LoVo (cell line): ENCODE measurements at places on chromosomes 11 and 22.
A peak's percentile ranks its signal among the peaks of the same experiment; 100 is the strongest.

DNA sequence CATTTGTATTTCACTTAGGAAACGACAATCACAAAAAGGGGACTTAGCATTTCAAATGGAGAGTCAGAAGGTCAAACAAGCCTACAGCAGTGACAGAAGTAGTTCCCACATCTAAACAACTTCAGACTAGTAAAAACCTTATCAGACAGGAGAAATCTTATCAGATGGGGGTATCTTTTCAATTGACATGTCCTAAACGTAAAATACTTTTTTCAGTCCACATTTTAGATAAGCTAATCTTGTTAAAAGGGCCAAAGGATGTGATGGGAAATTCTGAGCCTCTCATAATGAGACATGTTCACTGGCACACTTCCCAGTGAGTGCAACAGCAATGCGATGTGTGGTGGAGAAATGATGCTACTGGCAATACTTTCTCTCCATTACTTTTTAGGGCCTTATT, 2.4 kb downstream of the MAPK1 start:
- no peak for DNase-seq

- no peak for DNase-seq
These were observed 39.7 kb downstream of the DKK3 start for GRCh38 chr11:11968511-11969280.

DNA sequence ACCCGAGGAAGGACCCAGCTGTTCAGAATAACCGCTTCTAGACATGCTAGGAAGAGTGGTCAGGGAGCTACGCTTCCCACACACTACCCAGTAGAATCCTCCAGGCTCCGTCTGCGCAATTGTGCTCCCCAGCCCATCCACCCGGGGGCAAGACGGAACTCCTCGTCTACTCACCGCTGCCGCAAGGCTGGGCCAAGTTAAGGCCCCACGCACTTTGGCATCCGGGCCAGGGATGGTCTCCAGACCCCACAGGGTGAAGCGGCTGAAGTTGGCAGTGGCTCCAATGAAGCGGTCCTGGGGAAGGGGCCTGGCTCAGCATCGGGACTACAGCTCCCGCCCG, 757 bp downstream of the RNASEH2C start:
- DNase-seq, result no peak

DNA sequence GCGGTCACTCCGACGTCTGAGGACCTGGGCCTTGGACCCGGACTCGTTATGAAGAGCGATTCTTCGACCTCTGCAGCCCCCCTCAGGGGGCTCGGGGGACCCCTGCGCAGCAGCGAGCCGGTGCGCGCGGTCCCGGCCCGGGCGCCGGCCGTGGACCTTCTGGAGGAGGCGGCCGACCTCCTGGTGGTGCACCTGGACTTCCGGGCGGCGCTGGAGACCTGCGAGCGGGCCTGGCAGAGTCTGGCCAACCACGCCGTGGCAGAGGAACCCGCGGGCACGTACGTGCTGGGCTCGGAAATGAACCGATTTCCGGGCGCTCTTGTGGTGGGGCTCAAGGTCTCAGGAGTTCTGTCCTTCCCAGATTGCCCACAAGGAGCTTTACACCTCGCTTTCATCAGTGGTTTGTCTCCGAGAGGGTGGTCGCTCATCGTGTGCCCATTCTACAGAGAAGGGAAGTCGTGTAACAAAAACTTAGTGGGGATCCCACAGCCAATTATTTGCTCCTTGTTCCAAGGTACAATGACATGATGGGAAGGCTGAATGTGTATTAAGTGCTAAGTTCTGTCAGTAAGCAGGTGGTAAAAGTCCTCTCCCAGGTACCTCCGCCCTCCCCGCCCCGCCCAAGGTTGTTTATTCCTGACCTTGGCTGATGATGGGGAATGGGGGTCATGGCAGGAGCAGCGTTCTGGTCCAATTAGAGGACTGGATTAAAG, 695 bp downstream of the PEX26 start:
- peak; percentile 52 for DNase-seq

GRCh38 chr11:2581931-2582350, 117.9 kb downstream of the KCNQ1OT1 start:
- no peak for DNase-seq

DNA sequence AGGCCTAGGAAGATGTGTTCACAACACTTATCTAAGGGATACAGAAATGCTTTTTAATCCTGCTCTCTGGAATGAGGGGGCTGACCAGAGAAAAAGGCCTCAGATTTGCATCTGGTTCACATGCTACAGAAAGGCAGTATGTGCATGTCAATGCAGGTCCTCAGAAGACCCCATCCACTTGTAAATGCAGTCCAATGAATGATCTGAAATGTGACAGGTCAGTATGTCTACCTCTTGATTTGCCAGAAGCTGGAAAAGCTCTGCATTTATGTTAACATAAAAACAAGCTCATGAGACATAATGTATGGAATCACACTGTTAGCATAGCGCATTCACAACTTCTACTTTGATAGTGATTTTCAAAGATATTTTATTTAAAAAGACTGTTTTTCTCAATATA, 367.4 kb upstream of the CHORDC1 start:
- no peak for DNase-seq

DNA sequence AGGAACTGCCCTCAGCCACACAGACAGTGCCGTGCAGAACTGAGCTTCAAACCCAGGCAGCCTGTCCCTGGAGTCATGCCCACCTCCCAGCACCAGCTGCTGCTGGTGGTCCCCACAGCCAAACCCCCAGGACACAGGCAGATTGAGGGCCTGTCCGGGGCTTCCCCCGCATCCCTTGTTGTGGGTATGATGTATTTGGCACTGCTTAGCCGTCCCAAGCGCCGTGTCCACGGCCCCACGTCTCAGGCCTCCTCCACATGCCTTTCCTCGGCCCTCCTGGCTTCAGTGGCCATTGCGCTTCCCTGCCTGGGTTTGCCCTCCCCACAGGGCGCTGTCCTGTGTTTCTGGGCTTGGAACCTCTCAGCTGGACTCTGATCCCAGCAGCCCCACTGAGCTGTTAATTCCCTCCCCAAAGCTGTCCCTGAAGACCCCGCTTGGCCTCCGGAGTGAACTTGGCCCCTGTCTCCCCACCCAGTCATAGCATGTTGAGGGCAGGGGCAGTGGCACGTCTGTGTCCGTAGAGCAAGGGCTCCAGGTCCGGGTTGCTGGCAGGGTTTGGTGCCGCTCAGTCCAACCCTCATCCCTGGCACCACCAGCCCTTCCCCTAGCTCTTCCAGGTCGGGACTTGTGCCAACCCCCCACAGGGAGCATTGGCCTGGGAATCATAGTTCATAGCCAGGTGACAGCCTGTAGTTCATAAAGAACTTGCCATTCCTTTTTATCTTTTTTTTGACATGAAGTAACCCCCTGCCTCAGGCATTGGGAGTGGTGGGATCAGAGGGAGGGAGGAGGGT, 34.5 kb upstream of the TEF start:
- DNase-seq, result no peak

GRCh38 chr11:123484448-123484847, 54.4 kb downstream of the GRAMD1B start:
- DNase-seq, result no peak

DNA sequence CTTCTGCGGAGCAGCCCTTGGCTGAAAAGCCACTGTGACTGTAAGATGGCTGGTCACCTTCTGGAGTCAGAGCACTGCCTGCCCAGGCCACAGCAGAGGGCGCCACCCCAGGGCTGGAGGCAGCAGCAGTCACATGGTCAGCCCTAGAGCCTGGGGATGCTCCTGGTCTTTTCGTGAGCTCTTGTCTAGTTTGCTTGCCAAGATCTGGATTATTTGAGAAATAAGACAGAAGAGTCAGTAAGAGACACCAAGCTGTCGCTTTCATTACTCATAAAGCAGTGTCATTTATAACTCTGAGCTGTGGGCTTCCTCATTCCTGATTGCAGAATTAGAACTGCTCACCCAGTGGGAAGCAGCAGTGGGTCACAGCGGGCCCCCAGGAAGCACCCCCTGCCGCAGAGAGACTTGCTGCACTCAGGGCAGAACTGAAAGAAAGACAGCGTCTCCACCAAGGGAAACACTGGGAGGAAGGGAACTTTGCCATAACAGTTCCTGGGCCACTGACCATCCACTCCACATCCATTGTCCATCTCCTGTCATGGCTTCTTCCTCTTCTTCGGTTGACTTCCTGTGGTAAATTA, 56.7 kb downstream of the PPP6R2 start:
- DNase-seq, result peak; percentile 4

DNA sequence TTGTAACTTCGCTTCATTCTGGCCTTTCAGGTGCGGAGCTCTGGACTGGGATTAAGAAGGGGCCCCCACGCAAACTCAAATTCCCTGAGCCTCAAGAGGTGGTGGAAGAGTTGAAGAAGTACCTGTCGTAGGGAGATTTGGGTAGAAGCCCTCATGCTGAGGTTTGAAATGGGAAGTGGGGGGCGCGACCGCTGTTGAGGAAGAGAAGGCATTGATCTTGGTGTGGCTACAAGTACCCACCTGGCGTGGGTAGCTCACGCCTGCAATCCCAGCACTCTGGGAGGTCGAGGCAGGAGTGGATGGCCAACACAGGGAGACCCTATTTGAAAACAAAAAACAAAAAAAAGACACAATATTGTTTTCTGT, 779 bp downstream of the SELENOH start:
- DNase-seq, result no peak

DNA sequence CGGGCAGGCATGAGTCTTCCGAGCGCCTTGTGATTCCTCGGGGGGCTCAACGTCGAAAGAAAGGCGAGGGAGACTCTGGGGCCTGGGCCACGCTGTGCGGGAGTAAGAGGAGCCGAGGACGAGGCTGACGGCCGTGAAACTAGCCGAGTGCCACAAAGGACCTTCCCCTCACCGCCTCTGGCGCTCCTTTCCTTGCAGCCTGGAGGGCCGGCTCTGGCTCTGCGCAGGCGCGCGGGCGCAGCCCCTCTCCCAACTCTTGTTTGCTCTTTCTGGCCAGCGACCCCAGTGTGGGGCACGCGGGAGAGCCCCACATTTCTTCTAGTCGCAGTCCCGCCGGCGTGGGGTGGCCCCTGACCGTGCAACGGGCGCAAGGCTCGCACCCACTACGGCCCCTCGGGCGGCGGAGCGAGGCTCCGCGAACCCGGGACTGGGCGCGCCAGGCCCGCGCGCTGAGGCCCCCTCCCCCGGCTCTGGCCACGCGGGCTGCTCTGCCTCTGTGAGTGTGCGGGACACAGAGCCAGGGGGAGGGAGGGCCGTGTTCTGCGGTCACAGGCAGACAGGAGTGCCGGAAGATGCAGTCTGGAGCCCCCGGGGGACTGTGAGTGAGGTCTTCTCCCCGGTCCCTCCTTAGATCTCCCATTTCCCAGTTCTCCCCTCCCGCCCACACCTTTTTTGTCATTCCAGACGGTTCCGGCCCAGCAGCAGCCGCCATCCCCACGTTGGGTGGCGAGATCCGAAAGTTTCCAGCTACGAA, 1.0 kb upstream of the TOB2 start:
- peak; percentile 66 for DNase-seq

DNA sequence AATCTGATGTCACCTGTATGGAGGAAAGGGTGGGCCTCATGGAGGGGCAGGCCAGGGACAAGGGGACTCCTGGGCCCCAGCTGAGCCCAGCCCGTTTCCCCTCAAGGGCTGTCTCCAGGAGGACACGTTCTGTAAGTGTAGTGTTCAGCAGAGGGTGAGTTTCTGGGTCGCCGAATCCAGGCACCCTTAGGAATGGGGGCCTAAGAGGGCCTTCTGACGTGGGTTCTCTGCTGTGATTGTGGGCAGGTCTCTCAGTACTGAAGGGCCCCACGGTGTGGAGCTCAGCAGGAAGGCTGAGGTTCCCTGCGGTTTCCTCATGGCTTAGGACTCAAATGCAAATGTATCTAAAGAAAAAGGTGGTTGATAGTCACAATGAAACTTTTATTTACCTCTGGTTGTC, 6.5 kb downstream of the PTDSS2 start:
- DNase-seq, result no peak

DNA sequence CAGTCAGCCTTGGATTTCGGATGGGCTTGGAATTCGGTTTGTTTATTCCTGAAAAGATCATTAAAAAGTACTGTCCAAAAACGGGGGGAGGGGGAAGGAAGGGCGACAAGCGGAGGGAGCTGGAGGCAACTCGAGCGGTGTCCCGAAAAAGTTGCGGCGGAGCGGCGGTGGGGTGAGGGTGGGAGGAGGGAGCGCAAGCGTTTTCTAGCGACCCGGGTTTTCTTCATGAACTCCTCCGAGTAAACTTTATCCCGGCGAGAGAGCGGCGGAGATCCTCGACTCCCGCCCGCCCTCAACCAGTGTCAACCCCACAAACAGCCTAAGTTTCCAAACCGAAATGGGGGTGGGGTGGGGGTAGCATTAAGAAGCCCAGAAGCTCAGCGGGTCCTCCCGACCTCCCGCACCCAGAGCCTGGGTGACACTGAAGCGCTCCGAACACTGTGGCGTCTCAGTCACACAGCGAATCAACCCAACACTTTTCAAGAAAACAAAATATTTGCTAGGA, 133.0 kb upstream of the C11orf58 start:
- peak; percentile 2 for DNase-seq

DNA sequence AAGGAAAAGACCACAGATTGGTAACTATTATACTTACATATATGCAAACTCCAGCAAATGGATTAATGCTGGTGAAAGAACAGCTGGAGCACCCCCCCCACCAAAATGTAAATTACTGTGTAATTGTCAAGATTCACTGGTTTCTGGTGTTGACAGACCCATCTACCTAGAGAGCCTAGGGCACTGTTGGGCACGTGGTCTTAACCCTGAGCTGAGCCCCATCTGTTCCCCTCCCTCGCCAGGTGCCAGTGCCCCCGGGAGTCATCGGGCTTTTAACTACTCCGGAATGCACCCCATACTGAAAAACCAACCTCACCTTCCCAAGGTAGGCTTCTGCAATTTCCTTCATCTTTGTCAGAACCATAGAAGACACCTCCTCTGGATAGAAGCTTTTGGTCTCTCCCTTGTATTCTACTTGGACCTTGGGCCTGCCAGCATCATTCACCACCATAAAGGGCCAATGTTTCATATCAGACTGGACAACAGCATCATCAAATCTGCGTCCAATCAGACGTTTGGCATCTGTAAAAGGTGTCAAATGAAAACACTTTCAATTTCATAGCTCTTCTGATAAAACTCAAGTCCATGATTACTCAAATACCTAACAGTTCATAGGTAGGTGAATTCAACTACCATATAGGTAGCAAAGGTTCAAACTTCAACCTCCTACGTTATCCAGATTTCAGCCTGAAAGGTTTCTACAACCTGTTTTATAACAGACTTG, 1.5 kb downstream of the HSPA8 start:
- DNase-seq, result no peak

DNA sequence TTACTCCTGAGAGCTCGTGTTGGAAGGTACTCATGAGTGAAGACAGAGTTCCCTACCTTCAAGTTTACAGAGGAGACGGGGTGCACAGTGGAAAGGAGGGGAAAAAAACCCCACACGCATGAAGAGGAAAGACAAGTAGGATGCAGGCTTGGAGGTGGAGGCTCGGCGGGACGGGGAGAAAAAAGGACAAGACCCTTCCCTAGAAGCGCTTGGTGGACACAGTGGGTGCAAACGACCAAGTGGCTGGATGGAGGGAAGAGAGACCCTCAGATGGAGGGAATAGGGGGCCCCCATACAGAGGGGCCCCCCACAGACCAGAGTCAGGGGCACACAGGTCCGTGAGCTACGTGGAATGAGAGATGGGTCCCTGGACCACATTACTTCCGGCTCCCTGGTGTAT, 380.1 kb downstream of the SHANK2 start:
- no peak for DNase-seq

GRCh38 chr11:94853836-94854235, 85.7 kb downstream of the AMOTL1 start:
- DNase-seq, result no peak
